ENCODE measurements at places on chromosomes 16 and 17.

GRCh38 chr17:16495561-16495960 is 3.6 kb upstream of the LRRC75A start:
- no peak for DNase-seq

GRCh38 chr17:4426499-4427208 is 7.1 kb upstream of the SPNS3 start:
- no peak for DNase-seq

DNA sequence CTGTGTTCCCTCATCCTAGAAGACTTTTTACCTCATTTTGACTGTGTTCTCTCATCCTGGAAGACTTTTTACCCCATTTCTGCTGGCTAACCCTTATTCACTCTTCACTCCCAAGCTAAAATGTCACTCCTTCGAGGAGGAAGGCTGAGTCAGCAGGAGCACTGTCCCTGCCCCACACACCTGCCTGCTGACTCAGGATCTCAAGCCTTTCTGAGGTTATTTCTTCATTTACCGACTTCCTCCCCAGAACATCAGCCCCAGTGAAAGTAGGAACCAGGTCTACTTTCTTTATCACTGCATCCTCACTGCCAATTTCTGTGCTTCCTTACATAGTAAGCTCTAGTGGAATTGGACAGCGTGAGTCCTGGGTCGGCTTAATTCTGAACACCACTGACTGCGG is 220.6 kb downstream of the HS3ST4 start:
- DNase-seq, result no peak

- DNase-seq, result no peak
These were observed 936 bp downstream of the EMC6 start for GRCh38 chr17:3669548-3669947.

GRCh38 chr16:1090620-1091587 is 5.1 kb downstream of the C1QTNF8 start:
- no peak for DNase-seq

GRCh38 chr16:27401768-27402568 is at the start of gene IL21R:
Gene IL21R, plus strand, starts transcription at chr16:27402174. Its CDS starts 27,898 bp downstream, at chr16:27430072.
- DNase-seq, result peak; percentile 87

DNA sequence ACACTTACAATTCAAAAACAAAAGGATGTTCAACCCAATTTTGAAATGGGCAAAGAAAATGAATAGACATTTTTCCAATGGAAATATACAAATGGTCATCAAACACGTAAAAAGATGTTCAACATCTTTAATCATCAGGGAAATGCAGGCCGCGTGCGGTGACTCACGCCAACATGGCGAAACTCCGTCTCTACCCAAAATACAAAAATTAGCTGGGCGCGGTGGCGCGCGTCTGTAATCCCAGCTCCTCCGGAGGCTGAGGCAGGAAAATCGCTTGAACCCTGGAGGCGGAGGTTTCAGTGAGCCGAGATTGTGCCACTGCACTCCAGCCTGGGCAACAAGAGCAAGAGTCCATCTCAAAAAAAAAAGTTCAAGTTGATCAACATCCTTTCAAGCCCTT is 1.8 kb upstream of the CLUAP1 start:
- DNase-seq, result no peak

Measured in femur (tissue), 1 donor.